H4 (cell line): ENCODE measurements at places on chromosomes 4 and X.

- no peak for DNase-seq
These were observed 118.5 kb upstream of the PABPC4L start for GRCh38 chr4:134320048-134320447.

DNA sequence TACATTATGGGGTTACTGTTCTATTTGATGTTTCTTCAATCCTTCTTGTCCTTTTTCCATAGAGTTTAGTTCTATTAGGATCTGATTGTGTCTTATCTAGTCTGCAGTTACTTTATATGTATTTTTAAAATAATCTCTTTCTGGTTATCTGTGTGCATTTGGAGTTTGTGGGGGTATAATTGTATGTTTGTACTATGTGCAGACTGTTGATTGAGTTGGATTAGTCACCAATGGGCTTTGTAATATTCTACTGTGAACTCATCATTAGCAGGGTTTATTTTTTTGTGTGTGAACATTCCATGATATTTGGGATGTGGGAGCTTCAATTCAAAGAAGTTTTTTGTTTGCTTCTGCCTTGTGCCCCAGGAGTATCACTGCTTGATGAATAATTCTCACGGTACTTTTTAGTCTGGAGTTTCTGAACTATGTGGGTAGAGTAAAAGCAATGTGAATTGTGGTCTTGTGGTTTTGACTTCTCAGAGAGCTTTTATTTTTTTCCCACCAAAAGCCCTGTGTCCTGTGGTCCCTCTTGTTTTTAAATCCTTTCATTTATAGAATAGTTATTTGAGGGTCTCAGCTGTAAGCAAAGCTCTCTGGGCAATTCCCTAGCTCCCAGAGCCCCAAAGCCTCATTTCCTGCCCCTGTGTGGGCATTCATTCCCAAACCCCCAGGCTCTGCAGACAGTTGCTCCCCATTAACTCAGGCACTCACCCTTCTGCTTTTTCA, 127.8 kb downstream of the PHKA2 start:
- peak; percentile 68 for DNase-seq

GRCh38 chr4:16263056-16263455, 36.8 kb upstream of the TAPT1 start:
- no peak for DNase-seq

DNA sequence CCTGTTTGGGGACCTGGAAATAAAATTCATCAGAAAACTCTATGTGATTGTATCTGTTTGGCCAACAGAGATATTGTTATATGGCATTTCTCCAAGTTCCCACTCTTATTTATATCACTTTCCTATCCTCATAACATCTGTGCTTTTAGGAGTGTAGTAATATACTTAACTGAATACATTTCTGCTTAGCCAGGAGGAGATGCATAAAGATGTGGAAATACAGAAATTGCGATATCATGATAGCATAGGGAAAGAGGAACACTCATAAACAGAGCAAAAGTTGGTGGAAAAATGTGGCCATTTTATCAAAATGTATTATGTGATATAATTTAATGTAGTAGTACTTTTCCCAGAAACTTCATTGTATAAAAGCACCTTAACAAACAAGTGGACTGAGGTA, 46.1 kb upstream of the TSPAN7 start:
- no peak for DNase-seq
